ENCODE measurements at places on chromosomes 7 and 10.
A peak's percentile ranks its signal among the peaks of the same experiment; 100 is the strongest.

- DNase-seq, result no peak
These were observed 77.9 kb downstream of the CCDC71L start for GRCh38 chr7:106583100-106583499.

- DNase-seq, result no peak
These were observed 24.6 kb downstream of the AGK start for GRCh38 chr7:141575654-141576448.

DNA sequence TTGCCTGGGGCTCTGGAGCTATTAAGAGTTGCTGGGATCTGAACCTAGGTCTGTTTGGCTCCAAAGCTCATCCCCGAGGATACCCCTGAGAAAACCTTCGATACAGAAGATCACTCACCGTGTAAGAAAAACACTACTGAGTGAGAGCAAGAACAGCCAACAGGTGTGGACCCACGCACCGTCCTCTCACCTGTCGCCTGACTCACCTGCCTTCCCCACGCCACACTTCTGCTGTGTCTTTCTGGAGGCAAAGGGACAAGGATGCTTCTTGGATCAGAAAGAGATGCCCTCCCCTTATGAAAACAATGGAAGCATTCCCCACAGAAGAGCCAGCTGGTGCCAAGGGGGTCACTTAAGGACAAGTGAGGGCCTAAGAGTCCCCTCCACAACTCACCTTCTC, 46.7 kb downstream of the COL13A1 start:
- no peak for DNase-seq

DNA sequence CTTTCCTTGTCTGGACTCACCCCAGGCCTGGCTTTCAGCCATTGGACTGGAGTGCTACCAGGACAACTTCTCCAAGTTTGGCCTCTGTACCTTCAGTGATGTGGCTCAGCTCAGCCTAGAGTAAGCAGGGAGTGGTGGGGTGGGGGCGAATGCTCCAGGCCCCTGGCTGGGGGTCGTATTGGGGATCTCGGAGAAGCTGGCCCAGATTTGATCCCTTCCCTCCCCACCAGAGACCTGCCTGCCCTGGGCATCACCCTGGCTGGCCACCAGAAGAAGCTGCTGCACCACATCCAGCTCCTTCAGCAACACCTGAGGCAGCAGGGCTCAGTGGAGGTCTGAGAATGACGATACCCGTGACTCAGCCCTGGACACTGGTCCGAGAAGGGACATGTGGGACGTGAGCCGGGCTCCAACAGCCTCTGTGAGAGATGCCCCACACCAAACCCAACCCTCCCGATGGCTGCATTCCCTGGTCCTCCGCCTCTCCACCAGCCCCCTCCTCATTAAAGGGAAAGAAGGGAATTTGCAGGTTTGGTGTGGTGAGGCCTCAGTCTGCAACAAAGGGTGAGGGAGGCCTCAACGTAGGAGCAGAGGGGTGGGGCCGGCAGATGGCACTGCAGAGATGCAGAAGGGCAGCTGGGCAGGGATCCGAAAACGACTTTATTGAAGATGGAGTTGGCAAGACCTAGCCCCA, 14.8 kb downstream of the TRPV6 start:
- no peak for DNase-seq

- DNase-seq, result no peak
These were observed 568.8 kb upstream of the FOXK1 start for GRCh38 chr7:4113271-4113670.

- no peak for DNase-seq
These were observed 290.0 kb downstream of the RNLS start for GRCh38 chr10:88293073-88293472.

GRCh38 chr7:71558806-71559613, 427.1 kb downstream of the GALNT17 start:
- peak; percentile 24 for DNase-seq

DNA sequence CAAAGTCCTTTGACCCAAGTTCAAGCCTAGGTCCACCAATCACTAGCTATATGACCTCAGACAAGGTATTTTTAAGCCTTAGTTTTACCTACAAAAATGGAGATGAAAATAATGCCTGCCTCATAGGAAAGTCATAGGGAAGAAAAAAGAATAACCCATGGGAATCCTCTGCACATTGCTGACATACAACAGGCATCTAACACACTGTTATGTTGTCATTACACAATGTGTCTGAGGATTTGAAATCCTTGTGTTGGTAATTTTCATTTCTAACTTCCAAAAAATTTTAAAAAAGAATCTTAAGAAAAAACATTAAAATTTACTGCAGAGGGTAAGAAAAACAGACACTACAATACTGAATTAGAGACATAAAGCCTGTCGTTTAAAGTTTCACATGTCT, 5.7 kb downstream of the ANK3 start:
- DNase-seq, result no peak

- DNase-seq, result peak; percentile 64
These were observed at the start of gene SCIN for GRCh38 chr7:12570534-12571461. Gene SCIN (plus strand): TSS chr7:12570720. CDS start chr7:12570787, 67 bp downstream.

DNA sequence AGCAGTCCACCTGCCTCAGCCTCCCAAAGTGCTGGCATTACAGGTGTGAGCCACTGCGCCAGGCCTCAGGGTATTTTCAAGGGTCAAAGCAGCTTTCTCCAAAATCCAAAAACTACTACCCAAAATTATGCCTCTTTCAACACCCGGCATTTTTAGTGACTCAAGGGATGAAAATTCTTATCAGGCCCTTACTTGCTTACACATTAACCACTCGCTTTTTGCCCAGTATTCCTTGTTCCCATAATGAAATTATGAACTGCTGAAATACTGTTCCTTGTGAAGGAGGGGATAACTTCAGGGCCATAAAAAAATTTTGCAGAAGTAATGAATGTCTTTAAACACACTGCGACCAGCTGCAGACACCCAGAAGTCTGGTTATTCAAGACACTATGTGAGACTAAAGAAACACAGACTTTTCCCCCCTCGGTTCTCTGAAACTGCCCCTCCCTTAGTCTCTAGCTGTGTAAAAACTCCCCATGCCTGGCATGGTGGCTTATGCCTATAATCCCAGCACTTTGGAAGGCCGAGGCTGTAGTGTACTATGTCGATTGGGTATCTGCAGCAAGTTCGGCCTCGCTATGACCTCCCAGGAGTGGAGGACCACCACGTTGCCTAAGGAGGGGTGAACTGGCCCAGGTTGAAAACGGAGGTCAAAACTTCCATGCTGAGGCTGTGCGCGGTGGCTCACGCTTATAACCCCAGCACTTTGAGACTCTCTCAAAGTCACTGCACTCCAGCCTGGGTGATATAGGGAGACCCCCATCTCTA, 12.0 kb downstream of the FXYD4 start:
- no peak for DNase-seq

- DNase-seq, result no peak
These were observed 31.8 kb downstream of the CTBP2 start for GRCh38 chr10:125128397-125129075.

DNA sequence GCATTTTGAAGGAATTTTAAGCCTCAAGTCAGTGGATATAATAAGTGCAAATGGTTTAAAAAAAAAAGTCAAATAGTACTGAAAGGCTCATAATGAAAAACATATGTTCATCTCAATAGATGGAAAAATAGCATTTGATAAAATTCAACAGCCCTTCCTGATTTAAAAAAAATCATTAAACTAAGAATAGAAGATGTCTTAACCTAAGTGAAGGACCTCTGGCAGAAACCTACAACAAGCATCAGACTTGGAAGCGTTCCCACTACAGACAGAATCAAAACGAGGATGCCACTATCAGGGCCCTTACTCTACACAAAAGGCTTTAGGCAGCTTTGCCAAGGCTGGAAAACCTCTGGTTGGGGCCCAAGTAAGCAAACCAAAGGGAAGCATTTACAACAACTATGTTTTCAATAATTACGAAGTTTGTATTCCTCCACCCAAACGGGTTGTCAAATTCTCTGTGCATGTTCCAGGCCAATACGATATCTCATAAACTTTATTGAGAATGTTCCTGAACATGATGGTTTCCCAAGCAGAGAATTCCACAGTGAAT, 45.1 kb downstream of the CYTH3 start:
- DNase-seq, result peak; percentile 65

- DNase-seq, result no peak
These were observed 16.7 kb upstream of the GAD2 start for GRCh38 chr10:26199841-26200240.
